ENCODE measurements at places on chromosomes 5 and 9. TPM values are rescaled to one million over a fixed set of nuclear protein-coding genes. Genes with fewer than 3 reads are reported as not detected.

DNA sequence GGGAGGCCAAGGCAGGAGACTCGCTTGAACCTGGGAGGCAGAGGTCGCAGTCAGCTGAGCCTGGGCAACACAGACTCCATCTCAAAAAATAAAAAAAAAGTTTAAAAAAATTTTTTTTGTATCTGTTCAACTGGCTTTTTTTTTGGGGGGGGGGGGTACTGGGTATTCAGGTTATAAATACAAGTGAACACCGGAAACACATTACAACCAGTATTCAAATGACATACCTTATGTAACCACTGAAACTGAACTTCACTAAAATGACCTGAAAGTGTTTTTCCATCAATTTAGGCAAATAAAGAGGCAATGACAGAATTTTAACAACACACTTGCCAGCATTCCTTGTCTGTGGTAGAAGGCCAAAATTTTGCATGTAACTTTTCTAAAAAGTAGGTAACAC lies 33.5 kb downstream of the STRBP start:
- H3K27ac ChIP-seq: no peak overlapping the region
- no peaks in the 10 kb centered on the region for H3K4me1 ChIP-seq
- no peaks in the 10 kb centered on the region for H3K36me3 ChIP-seq
- no peak overlapping the region for H3K4me3 ChIP-seq
- no peak for DNase-seq

- no peaks in the 10 kb centered on the region for H3K4me1 ChIP-seq
- no peaks in the 10 kb centered on the region for H3K27me3 ChIP-seq
- no peak for DNase-seq
- H3K4me3 ChIP-seq: no peak overlapping the region
- no peak overlapping the region for H3K27ac ChIP-seq
Measured at GRCh38 chr5:55763746-55764420, 26.0 kb downstream of the DDX4 start.

- H3K27ac ChIP-seq: no peak overlapping the region
- DNase-seq: no peak
- no peaks in the 10 kb centered on the region for H3K4me1 ChIP-seq
- no peak overlapping the region for H3K4me3 ChIP-seq
Measured at GRCh38 chr9:22740781-22741180, 294.2 kb downstream of the DMRTA1 start.

- H3K27me3 ChIP-seq: no peaks in the 10 kb centered on the region
- no peaks in the 10 kb centered on the region for H3K4me1 ChIP-seq
- DNase-seq: no peak
- no peak overlapping the region for H3K4me3 ChIP-seq
- H3K27ac ChIP-seq: no peak overlapping the region
- H3K36me3 ChIP-seq: no peaks in the 10 kb centered on the region
Measured at GRCh38 chr9:15389173-15389572, 33.5 kb upstream of the SNAPC3 start.

Gene IFNA2
- not detected for total RNA-seq

Gene MSX2
- total RNA-seq: 1.6 TPM

All from breast epithelium (tissue), 4 donors.